ENCODE measurements at places on chromosomes 12 and 14.

DNA sequence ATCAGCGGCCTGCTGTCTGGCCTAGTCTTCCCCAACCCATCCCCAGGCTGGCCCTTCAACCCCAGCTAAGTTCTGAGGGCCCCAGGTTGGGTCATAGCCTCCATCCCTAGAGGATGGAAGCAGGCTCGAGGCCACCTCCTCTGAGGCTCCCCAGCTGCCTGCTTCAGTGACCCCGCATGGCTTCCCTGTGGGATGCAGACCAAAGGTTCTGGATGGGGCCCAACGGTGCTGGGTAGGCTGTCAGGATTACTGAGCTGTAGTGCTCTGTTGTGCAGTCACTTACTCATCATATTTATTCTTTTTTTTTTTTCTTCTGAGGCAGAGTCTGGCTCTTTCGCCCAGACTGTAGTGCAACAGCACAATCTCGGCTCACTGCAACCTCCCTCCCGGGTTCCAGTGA lies 92.0 kb downstream of the IRF2BPL start:
- no peak for DNase-seq
- no peak overlapping the region for H3K4me3 ChIP-seq

GRCh38 chr12:88706286-88706685 lies 126.0 kb upstream of the KITLG start:
- DNase-seq: no peak
- H3K27me3 ChIP-seq: no peaks in the 10 kb centered on the region
- no peaks in the 10 kb centered on the region for H3K4me1 ChIP-seq
- H3K27ac ChIP-seq: no peak overlapping the region

GRCh38 chr12:18217966-18218365 lies 43.4 kb upstream of the PIK3C2G start:
- no peak overlapping the region for H3K27ac ChIP-seq
- no peaks in the 10 kb centered on the region for H3K27me3 ChIP-seq
- no peaks in the 10 kb centered on the region for H3K4me1 ChIP-seq
- H3K4me3 ChIP-seq: no peak overlapping the region
- no peak for DNase-seq
- H3K36me3 ChIP-seq: no peaks in the 10 kb centered on the region

DNA sequence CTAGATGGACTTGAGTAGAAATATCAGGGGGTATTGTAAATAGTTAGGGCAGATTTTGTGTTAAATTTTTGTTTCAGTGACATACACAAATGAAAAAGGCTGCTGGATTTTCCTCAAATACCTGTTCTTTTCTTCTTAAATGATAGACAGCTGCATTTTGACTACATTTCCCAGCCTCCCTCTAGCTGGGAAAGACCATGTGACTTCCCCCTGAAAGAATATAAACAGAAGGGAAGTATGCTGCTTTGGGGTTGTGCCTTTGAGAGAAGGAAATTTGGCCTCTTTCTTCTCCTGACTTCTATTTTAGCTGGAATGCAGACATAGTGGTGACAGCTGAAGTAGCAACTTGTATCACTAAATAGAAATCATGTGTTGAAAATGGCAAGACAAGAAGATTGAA lies 476.1 kb upstream of the SYT1 start:
- DNase-seq: no peak
- H3K36me3 ChIP-seq: no peaks in the 10 kb centered on the region
- H3K27me3 ChIP-seq: no peaks in the 10 kb centered on the region
- no peak overlapping the region for H3K27ac ChIP-seq

DNA sequence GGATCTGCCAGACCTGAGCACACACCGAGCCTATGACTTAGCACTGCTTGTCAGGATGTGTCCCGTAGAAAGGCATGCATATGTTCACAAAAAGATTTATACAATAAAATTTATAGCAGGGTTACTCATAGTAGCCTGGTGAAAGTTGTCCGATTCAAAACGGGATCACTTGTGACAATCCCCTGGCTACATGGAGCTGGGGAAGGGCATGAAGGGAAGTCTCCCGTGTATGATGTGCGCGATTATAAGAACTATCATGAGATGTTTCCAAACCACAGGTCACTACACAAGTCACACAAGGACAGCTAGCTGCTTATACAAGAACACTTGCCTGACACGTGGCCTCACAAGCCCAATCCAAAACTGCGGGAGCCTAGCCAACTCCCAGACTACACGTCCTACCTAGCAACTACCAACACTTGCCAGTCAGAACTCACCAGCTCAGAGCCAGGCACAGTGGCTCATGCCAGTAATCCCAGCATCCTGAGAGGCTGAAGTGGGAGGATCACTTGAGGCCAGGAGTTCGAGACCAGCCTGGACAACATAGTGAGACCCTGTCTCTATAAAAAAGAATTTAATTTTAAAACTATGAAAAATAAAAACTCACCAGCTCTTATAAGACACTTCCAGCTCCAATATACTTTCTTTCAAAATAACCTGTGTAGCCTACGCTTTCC lies 7.5 kb upstream of the CDCA4 start:
- H3K4me3 ChIP-seq: no peak overlapping the region
- H3K27ac ChIP-seq: no peak overlapping the region
- no peak for DNase-seq
- peaks cover 14% of the 10 kb centered on the region for H3K36me3 ChIP-seq
- no peaks in the 10 kb centered on the region for H3K27me3 ChIP-seq
